ENCODE measurements at places on chromosomes 4 and X.

DNA sequence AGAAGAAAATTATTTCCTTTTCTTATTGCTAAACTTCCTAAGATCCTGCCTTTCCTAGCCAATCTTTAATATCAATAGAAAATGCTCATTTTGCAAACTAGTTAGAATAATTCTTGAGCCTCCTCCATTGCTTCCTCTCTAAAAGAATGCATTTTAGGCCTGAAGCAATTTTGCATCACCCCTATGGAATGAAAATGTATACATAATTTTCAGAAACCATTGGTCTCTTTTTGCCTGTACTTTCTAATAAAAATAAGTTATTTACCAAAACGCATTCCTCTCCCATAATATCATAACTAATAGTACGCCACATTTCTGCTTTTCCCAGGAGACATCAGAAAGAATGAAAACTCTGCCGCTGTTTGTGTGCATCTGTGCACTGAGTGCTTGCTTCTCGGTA is 1.7 kb downstream of the MUC7 start:
- DNase-seq = no peak

- no peak for DNase-seq
These were observed 165.5 kb upstream of the SLIT2 start for GRCh38 chr4:20086067-20086798.

DNA sequence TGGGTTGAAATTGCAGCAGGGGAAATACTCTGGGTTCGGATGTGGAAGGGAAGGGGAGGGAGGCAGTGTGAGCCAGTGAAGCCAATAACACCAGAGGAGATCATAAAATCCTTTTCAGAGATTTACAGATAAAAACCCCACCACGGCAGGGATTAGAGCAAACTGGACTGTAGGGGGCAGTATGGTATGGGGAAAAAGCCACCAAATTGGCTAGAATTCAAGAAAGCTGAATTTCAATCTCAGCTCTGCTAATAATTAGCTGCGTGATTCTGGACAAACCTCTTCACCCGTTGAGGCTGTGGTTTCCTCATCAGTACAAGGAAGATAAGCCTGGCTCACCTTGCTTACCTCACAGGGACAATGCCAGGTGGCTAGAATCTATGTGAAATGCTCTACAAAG is 108.1 kb downstream of the ATG4A start:
- no peak for DNase-seq

DNA sequence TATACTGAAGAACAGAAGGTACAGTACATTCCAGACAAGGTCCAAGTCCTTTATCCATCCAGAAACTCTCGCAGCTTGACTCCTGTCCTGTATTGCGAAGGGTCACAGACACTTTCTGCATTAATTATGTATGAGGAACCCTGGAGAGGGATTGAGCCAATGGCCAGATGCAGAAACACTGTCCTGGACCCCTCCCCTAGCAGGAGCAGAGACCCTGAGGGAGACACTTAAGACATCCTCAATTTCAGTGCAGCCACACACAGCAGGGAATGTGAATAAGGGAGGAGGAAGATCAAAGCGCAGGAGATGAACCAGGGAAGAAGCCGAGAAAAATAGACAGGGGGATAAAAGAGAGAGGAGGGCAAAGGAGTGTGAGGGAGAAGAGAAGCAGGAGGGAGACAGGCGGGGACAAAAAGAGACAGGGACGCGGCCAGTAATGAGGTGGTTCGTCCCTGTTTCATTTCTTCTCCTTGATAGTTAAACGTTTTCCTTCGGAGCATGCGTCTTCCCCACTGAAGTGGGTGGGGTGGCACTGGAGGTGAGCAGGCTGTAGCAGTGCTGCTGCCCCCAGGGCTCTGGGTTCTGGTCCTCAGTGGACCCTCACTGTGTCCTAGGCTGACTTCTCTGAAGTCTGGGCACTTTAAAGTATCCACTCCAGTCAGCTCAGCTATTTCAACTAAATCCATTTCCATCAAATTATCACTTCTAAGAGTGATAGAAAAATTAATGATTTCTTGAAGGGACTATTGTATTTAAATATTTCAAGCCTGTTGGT is 356.4 kb upstream of the NOCT start:
- DNase-seq = no peak

- DNase-seq = no peak
These were observed 39.4 kb downstream of the GLRA3 start for GRCh38 chr4:174789657-174790056.

GRCh38 chr4:140718241-140718952 is 37.8 kb downstream of the TBC1D9 start:
- no peak for DNase-seq

DNA sequence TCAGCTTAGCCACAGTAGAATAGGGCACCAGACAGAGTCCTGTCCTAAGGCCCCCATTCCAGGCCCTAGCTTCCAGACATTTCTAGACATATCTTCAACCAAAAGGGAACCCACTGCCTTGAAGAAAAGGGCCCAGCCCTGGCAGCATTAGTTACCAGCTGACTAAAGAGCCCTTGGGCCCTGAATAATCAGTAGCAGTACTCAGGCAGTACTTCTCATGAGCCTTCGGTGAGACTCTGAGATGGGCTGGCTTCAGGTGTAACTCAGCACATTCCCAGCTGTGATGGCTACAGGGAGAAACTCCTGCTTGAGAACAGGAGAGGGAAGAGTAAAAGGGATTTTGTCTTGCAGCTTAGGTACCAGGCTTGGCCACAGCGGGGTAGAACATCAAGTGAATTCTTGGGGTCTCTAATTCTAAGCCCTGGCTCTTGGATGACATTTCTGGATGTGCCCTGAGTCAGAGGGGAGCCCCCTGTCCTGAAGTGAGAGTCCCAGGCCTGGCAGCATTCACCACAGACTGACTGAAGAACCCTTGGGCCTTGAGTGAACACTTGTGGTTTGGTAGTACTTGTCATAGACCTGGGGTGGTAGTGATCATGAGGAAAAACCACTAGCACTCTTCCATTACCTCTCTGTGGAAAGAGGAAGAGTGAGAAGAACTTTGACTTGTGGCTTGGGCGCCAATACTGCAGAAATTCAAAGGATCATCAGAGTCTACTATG is 170.1 kb downstream of the ATP10D start:
- DNase-seq = no peak

- no peak for DNase-seq
These were observed 24.9 kb upstream of the RPL39 start for GRCh38 chrX:119816300-119816699.

- DNase-seq = no peak
These were observed 204.5 kb upstream of the PSAPL1 start for GRCh38 chr4:7638984-7639789.

DNA sequence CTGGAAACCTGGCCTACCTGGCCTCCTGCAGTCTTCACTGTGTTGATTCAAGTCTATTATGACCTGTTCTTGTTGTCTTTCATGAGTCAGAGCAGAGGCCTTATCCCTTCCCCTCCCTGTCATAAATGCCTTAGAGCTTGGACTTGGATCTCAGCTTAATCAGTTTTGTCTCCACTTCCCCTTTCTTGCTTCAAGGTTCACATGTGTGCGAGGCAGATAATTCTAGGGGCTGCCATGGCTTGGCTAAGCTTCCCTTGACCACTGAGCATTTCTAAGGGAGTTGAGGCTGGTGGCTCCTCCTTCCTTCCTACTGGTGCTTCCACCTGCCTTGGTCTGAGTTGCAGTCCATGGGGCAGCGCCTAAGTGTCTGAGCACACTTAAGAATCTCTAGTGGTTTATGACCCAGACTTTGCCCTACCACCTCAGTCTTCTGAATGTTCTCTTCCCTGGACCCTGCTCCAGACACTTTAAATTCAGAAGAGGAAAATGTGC is 1.7 kb upstream of the HEPH start:
- no peak for DNase-seq

Data from CD4-positive, alpha-beta T cell treated with Interleukin-17A for 4 hours (primary cell).